Natural killer cell treated with Interleukin-12 subunit alpha and Interleukin-12 subunit beta and Interleukin-15 and Interleukin-18, amount 100 ng/mL, for 72 hours (primary cell): ENCODE measurements at places on chromosomes 6 and 20. TPM values are rescaled to one million over a fixed set of nuclear protein-coding genes. Genes with fewer than 3 reads are reported as not detected.

The POU5F1 gene
- not detected for total RNA-seq

The SYNJ2 gene
- total RNA-seq, result 37.3 TPM

The OR2J2 gene
- not detected for total RNA-seq

The GNAS-AS1 gene
- total RNA-seq, result 0.29 TPM

The SPAG4 gene
- total RNA-seq, result 6.3 TPM

The BPIFB4 gene
- not detected for total RNA-seq
